ENCODE measurements at places on chromosomes 5 and 9. TPM values are rescaled to one million over a fixed set of nuclear protein-coding genes. Genes with fewer than 3 reads are reported as not detected.

The FOXD4 gene
- not detected for total RNA-seq

The PCDHB12 gene
- 2.8 TPM for total RNA-seq

The SGCD gene
- total RNA-seq, result 2.8 TPM

The PKD2L2 gene
- not detected for total RNA-seq

The ADAM19 gene
- total RNA-seq, result 17.4 TPM

The PCDHGB2 gene
- total RNA-seq, result 4.3 TPM

The LECT2 gene
- not detected for total RNA-seq

The LCP2 gene
- total RNA-seq, result 21.7 TPM

The KCNT1 gene
- total RNA-seq, result 0.83 TPM

The NRG2 gene
- total RNA-seq, result 13.9 TPM

The HTR1A gene
- total RNA-seq, result 1.8 TPM

The TRAF1 gene
- 10.0 TPM for total RNA-seq

The LIFR gene
- total RNA-seq, result 65.4 TPM

The IFNA13 gene
- total RNA-seq, result not detected

The DCAF10 gene
- 33.0 TPM for total RNA-seq

The FCN2 gene
- 0.49 TPM for total RNA-seq

The NSG2 gene
- not detected for total RNA-seq

The FOXD4L4 gene
- total RNA-seq, result 0.47 TPM

The CCDC112 gene
- 7.4 TPM for total RNA-seq

The MUSK gene
- not detected for total RNA-seq

The DMRT3 gene
- total RNA-seq, result not detected

The OBP2A gene
- not detected for total RNA-seq

The GBGT1 gene
- 17.2 TPM for total RNA-seq

The CCL28 gene
- total RNA-seq, result 7.6 TPM

The DBH gene
- total RNA-seq, result not detected

The KCNIP1 gene
- not detected for total RNA-seq

The KIF2A gene
- 50.6 TPM for total RNA-seq

The PCA3 gene
- total RNA-seq, result not detected

The PCDHGB5 gene
- total RNA-seq, result 12.1 TPM

The PLGRKT gene
- 23.5 TPM for total RNA-seq

The SPINK6 gene
- not detected for total RNA-seq

The TAS2R1 gene
- total RNA-seq, result not detected

Measured in ureter (tissue), 1 donor.